ENCODE measurements at places on chromosomes 5 and 9. TPM values are rescaled to one million over a fixed set of nuclear protein-coding genes. Genes with fewer than 3 reads are reported as not detected.

Gene EMB
- 19.4 TPM for total RNA-seq

Gene FOXE1
- total RNA-seq: 0.05 TPM

Gene SLC25A2
- 0.25 TPM for total RNA-seq

Gene ANGPTL2
- 4.1 TPM for total RNA-seq

Gene NADK2
- total RNA-seq: 11.5 TPM

Gene SOX30
- total RNA-seq: 0.33 TPM

Gene SLC6A3
- total RNA-seq: 0.09 TPM

Gene ABLIM3
- total RNA-seq: 1.4 TPM

Gene RANBP3L
- total RNA-seq: 2.6 TPM

Gene NEURL1B
- 5.8 TPM for total RNA-seq

Gene SAPCD2
- total RNA-seq: 2.4 TPM

Gene UAP1L1
- 0.87 TPM for total RNA-seq

Gene FBXL7
- total RNA-seq: 4.5 TPM

Gene GABRG2
- 2.2 TPM for total RNA-seq

Gene CDC25C
- 11.2 TPM for total RNA-seq

Gene GABRA1
- not detected for total RNA-seq

Gene SPINK13
- 0.25 TPM for total RNA-seq

Gene ABCA1
- total RNA-seq: 12.5 TPM

Gene DOK3
- 0.92 TPM for total RNA-seq

Gene IFNA17
- not detected for total RNA-seq

Gene OGN
- total RNA-seq: 3.7 TPM

Gene CNTNAP3B
- 8.1 TPM for total RNA-seq

Gene KLF4
- 3.6 TPM for total RNA-seq

Gene BTNL9
- total RNA-seq: 3.3 TPM

Gene ERGIC1
- 82.3 TPM for total RNA-seq

Gene TRPM6
- total RNA-seq: 0.50 TPM

Gene ORM2
- 0.46 TPM for total RNA-seq

Gene CENPH
- 7.2 TPM for total RNA-seq

Gene SLCO6A1
- 1.4 TPM for total RNA-seq

Gene PRRX2
- total RNA-seq: not detected

Gene SLC36A3
- 0.05 TPM for total RNA-seq

Gene LPCAT1
- 27.1 TPM for total RNA-seq

Gene TEX48
- not detected for total RNA-seq

Gene SPOCK1
- total RNA-seq: 10.2 TPM

Gene C9orf152
- 0.78 TPM for total RNA-seq

Gene CNTNAP3
- total RNA-seq: 2.5 TPM

Gene NTNG2
- total RNA-seq: 2.3 TPM

Gene KIAA0825
- total RNA-seq: 2.7 TPM

Gene ZDHHC11
- 7.4 TPM for total RNA-seq

Gene ABCA2
- 15.7 TPM for total RNA-seq

Gene GOLGA1
- 14.5 TPM for total RNA-seq

Gene LHX3
- 4.4 TPM for total RNA-seq

All from motor neuron (in vitro differentiated cells).